ENCODE measurements at places on chromosomes 11 and 22. TPM values are rescaled to one million over a fixed set of nuclear protein-coding genes. Genes with fewer than 3 reads are reported as not detected.

Gene KRTAP5-1
- not detected for total RNA-seq

Gene OR52A1
- total RNA-seq: not detected

Gene B4GALNT4
- 9.1 TPM for total RNA-seq

Gene CDC45
- 0.14 TPM for total RNA-seq

Gene MUC5AC
- not detected for total RNA-seq

Gene DBX1
- not detected for total RNA-seq

Gene TMEM45B
- total RNA-seq: 1.4 TPM

Gene APOA1
- not detected for total RNA-seq

Gene CYP2D6
- total RNA-seq: not detected

Gene OR10A5
- total RNA-seq: not detected

Gene PDHX
- total RNA-seq: 32.4 TPM

Gene ESAM
- total RNA-seq: 9.7 TPM

Gene GP1BB
- 1.6 TPM for total RNA-seq

Gene OR8G1
- not detected for total RNA-seq

Gene C11orf87
- total RNA-seq: not detected

DNA sequence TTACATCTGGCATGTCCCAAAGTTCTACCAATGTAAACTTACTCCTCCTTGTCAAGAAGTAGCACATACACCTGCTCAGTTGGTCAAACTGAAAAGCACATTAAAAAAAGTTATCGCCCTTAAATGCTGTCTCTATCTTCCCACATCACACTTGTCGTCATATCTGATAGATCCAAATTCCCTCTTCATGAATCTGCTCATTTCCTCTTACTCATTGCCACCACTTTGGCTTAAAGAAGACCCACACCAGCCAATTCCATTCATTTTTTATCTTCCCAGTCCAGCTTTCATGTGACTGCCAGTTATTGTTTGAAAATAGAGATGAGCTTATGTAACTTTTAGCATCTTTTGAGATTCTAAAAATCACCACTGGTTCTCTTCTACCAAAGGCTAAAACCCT, 305.9 kb upstream of the MTNR1B start:
- no peak for DNase-seq

GRCh38 chr22:35460688-35461087, 60.7 kb downstream of the MCM5 start:
- DNase-seq: no peak

DNA sequence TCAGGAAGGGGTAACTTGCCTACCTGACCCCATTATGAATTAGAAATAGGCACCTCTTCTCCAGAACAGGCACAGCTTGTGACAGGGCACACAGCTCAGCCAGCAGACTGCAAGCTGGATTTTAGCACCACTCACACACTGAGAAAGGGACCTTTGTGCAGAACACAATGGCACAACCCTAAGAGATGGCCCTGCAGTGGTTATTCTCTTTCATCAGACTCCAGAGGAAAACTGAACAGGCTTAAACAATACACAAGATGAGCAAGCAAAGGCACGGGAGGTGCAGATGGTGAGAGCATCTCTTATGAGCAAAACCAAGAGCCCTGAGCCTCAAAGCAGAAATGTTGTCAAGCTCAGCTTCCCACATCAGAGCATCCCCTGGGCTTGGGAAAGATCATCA, 93.8 kb upstream of the LRRC55 start:
- no peak for DNase-seq

DNA sequence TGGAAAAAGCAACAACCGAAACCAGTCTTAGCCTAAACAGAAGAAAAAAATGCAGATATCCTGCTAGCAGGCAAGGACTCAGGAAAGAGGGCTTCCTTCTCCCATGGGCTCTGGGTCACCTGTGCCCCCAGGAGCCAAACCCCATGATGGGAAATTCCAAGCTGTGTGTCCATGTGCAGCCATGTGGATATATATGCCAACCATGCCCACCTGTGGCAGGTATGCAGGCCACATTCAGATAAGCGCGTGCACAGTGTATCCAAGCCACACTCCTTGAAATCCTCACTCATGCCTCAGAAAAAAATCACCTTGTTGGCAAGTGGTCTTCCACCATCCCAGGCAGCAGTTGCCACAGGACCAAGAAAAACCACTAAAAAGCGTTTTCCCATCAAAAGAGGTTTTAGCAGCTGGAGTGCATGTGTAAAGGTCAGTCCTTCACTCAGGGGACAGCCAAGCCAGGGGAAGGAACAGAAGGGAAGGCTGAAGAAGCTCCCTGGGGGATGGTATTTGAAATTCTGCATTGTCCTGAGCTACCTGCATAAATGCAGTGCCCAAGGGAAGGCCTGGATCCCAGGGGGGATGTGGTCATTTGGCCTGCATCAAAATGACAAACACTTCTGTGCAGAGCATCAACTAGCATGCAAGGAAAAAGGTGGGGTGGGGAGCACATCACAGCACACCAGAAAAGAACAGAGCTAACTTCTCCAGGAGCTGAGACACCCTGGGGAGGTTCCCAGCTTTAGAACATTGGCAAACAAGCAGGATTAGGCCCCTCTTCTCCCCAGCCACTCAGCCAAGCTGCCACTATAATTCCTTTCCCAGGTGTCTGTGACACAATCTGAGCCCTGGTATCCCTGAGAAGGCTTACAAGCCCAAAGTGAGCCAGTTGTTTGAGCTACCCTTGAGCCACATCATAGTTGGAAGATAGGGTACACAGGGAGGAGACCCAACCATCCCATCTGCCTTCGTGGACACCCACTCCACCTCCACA, 76.2 kb downstream of the GALNT18 start:
- no peak for DNase-seq

- no peak for DNase-seq
These were observed 6.6 kb downstream of the SMARCB1 start for GRCh38 chr22:23793326-23793725.

DNA sequence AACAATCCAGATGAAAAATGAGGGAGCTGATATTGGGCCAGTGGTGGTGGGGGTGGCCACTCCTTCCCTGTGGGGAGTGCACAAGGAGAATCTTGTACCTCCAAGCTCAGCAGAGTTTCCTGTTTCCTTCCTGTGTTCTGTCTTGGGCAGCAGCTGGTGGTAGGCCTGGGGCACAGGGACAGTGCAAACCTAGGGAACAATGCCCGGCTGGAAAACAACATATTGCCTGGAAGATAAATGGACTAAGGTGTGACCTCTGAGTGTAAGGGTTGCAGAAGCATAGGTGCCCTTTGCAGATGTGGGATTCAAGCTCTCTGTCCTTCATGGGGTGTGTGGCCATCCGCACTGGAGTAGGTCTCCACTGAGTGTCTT, 5.8 kb upstream of the JAM3 start:
- DNase-seq: no peak

DNA sequence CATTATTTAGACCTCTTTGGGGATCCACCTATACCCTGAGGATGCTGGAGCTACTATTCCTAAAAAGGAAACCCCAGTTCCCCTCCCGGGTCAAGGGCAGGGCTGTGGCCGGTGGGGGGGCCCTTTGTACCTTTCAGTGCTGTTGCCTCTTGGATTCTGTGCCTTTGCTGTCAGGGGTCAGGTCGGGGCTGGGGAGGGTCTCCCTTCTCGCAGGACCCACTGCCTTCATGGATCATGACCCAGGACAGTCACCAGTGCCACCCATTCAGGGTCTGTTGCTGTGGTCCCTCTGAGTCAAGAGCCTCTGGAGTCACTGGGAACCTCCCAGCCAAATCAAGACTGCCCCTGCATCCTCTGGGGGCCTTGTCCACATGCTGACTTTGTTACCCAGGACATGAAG, 78.1 kb upstream of the CCND1 start:
- peak; percentile 37 for DNase-seq

GRCh38 chr11:82038154-82038553, 695.5 kb downstream of the FAM181B start:
- no peak for DNase-seq

GRCh38 chr11:128884703-128885338, 6.3 kb upstream of the KCNJ5 start:
- peak; percentile 72 for DNase-seq

- no peak for DNase-seq
These were observed 844.5 kb upstream of the RAG2 start for GRCh38 chr11:37442576-37442975.

- no peak for DNase-seq
These were observed 29.6 kb upstream of the TBCEL start for GRCh38 chr11:120994091-120994859.

- no peak for DNase-seq
These were observed 125.6 kb upstream of the PITPNB start for GRCh38 chr22:28044546-28045173.

- DNase-seq: peak; percentile 81
These were observed 5.2 kb upstream of the PLET1 start for GRCh38 chr11:112265659-112266409.

DNA sequence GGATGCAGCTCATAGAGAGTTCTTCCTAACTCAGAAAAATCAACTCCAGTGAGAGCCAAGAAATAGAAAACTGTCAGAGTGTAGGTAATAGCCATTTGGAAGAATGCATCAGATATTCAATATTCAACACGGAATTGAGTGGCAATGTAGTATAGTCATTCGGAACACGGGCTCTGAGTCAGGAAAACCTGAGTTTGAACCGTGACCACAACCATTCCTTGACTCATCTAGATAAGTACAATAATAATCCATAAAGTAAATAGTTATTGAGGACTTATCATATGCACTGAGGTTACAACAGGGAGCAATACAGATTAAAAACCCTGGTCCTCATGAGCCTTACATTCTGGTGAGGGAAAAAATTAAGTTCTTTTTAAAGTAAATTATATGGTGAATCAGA, 62.6 kb upstream of the PHF21A start:
- no peak for DNase-seq

DNA sequence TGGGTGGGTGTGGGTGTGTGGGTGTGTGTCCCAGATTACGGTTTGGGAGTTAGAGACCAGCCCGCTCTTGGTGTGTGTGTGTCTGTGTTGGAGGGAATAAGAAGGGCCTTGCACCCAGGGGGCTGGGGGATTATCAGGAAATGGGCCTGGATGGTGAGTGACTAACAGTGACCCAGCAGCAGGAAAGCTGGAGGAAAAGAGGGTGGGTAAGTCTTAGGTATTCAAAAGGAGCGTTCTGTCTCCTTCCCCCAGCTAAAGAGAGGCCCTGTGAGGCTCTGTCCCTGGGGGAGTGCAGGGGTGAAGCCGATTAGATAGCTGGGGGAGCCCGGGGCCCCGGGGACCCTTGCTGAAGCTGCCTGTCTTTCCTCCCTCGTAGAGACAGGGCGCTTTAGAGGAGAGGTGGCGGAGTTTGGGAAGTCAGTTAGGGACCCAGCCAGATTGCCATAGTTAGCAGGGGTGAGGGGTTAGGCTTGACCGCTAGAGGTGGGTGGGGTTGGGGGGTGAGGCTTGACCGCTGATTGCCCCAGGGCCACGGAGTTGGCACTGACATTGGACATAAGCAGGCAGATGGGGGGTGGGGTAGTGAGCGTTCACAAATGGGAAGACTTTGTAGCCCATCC, 1.5 kb downstream of the OAF start:
- DNase-seq: no peak

DNA sequence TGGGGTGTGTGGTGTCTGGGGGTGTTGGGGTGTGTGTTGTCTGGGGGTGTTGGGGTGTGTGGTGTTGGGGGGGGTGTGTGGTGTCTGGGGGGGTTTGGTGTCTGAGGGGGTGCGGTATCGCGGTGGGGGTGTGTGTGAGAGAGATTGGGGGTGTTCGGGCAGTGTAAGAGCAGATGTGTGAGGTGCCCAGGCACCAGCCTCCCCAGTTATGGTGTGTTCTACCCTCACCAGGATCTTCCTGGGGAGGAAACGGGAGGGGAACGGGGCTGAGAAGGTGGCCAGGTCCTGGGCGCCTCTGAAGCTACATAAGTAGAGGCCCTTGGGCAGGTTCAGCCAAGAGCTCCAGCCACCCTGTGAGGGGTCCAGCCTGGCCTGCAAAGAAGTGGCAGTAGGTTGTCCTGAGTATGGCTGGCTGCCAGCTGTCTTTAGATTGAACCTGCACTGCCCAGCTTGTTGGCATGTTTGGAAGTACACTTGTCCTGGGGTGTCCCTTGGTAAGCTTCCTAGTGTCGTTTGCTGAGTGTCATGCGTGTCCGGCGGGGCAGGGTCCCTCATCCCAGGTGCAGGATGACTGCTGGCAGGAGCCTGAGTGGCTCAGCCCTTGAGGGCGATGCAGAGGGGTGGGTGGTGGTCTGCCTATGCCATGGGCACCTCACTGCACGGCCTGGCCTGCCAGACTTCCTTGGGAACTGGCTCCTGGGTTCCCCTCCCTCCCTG, 6.5 kb upstream of the TRMT2A start:
- DNase-seq: no peak

- peak; percentile 82 for DNase-seq
These were observed 7.1 kb downstream of the TPCN2 start for GRCh38 chr11:69055598-69056516.

DNA sequence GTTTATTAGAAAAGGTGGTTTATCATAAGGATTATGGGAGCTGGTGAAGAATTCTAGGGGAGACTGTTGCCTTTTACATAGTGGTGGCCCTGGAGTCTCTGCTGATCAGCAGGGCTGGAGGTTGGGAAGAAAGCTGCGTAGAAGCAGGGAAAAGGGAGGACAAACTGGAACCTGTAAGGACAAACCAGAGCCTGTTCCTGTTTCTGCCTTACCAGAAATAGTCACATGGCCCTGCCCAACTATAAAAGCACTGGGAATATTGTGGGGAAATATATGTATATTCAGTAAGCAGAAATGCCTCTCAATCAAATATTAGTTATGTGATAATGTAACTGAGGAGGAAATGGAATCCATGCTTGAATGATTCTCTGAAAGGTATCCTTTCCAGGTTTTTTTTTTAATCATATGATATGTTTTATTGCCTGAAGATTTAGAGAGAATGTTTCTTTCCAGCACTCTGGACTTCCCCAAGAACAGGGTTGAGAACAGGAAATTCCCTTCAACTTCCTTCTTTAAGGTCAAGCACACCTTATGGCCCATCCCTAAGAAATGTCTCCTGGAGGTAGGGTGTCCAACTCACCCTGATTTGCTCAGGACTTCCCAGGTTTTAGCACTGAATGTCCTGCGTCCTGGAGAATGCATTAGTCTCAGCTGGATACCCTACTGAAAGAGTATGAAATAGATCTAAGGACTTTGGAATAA, 33.9 kb upstream of the SCUBE2 start:
- DNase-seq: no peak

- DNase-seq: no peak
These were observed 57.0 kb downstream of the MYH9 start for GRCh38 chr22:36330655-36331305.

GRCh38 chr11:110818032-110818687, 105.9 kb upstream of the ARHGAP20 start:
- DNase-seq: no peak

DNA sequence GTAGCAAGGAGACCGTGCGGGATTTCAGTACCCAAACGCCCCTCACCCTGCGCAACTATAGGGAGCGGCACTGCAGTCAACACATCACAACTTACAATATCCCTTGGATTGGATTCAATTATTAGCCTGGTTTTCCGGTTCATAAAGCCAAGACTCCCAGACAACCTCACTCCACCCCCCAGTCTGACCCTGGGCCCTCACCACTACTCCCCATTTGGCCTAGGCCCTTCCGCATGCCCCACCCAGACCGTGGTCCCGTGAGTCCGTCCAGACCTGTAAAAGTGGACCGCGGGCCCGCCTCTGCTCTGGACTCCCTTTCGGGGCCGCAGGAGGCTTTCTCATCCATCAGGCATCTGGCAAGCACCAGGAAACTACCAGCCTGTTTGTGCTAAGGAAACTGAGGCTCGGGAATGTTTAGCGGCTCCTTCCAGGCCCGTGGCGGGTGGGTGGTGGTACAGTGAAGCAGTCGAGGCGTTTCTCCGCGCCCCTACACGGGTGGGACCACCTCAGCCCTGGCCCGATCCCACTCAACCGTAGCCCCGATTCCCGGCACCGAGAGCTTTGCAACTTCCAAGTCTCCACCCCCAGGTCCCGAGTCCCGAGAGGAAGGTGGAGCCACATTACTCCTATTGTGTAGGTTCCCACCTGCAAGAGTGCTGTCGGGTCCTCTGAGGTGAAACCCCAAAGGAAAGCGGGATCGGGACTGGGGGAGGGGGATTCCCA, 679 bp upstream of the DPP3 start:
- peak; percentile 81 for DNase-seq
